Stimulated activated CD4-positive, alpha-beta T cell treated with anti-CD3 and anti-CD28 coated beads, TNF-alpha, amount 100 ng/mL, for 48 hours (primary cell): ENCODE measurements at places on chromosomes 5 and 9.

DNA sequence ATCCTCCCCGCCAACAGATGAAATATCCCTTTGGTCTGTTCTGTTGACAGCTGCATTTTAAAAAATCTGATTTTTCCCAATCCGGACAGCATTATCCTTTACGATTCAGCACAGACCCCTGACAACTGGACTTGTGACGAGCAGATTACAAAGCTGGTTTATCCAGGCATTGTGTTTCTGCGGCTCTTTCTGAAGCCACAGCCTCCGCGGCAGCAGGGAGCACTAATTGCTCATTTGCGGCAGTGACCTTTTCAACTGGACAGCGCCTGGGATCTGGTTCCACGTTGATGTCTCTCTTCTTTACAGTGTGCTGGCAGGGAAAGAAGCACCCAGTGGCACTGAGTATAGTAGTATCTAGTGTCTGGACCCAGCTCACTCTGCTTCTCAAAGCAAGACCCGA, 351.2 kb downstream of the ZNF608 start:
- DNase-seq: no peak

GRCh38 chr9:87609486-87609885, 111.8 kb downstream of the DAPK1 start:
- no peak for DNase-seq

DNA sequence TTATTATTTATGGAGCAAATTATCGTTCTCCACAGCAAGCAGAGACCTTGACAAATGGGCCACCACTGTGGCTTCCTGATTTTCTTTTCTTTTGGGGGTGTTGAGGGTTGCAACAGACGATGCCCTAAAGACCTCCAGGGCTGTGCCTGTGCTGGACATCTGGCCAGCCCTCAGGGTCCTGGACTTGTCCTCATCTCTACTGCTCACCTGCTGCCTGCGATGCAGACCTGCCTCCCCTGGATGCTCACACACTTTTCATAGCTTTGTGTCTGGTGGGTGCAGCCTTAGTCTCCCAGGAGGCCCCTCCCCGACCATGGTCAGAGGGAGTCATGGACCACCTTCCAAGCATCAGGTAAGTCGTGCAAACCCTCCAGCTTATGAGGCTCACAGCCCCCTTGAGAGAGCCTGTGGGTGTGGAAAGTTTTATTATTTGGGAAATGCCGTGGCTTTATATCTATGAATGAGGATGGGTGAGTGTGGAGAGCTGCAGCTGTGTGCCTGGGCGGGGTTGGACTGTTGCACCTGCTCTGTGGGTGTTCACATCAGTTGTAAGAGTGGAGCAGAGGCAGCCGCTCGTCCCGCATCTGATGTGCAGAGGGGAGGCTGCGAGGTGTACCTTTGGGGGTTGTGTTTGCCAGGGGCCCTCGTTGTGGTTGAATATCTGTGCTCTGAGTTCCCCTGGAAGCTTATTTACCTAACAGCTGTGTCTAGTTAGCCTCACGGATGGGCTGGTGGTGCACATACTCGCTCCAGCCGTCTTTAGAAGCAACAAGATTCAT, 126.3 kb upstream of the IRX4 start:
- no peak for DNase-seq

DNA sequence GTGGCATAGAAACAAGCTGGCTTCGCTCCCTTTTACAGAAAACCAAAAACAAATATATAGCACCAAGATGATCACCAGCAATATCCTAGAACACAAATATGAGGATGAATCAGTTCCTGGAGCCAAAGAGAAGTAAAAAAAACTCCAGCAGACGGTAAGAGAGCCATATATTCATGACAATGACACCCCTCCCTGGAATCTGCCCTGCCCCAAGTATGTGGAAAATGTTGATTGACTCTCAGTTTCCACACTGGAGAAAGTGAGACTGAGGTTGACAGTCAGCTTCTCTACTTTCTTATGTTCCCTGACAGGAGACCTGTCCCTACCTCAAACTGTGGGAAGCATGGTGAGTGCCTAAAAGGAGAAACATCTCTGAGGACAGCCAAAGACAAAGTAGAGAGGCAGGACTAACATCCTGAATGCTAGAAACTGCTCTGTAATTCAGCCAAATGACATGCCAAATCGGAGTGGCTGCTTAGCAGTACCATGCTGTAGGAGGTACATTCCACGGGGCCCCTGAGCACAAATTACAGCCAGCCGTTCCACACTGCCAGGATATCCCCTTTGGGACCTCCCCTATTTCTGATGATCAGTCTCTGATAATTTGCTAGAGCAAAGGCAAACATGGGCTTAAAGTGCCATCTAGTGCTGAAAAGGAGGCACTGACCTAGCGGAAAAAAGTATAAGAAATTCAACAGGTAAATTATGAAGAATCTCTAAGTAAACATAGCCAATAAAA, 424.0 kb upstream of the RGMB start:
- DNase-seq: no peak

GRCh38 chr5:32760091-32760509, 49.0 kb downstream of the NPR3 start:
- no peak for DNase-seq

- DNase-seq: no peak
Observed at GRCh38 chr5:118614731-118615456, 373.5 kb downstream of the DTWD2 start.

GRCh38 chr5:172870715-172871461, 36.8 kb downstream of the ERGIC1 start:
- no peak for DNase-seq
